ENCODE measurements at places on chromosomes 6 and 20.

GRCh38 chr20:57638895-57639236 is 18.6 kb upstream of the ZBP1 start:
- DNase-seq, result no peak

DNA sequence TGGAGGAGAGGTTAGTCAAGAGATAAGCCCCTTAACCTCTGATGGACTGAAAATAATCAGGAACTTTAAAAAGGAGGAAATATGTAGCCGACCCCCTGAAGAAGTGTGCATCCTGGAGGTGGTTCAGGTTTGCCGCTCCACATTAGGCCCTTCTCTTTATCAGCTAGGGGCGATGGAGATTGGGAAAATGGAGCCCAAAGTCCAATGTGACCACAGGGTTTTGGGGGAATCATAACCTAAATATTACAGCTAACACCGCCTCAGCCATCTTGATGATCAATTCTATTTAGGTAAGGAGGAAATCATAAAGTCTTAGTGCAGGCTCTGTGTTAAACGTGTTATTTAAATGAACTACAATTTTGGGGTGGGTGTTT is 1.2 kb downstream of the OGFRL1 start:
- no peak for DNase-seq

- DNase-seq, result no peak
Measured at GRCh38 chr20:24795436-24795835, 153.6 kb upstream of the CST7 start.

GRCh38 chr6:168082860-168083513 is 4.0 kb upstream of the FRMD1 start:
- DNase-seq, result no peak

- no peak for DNase-seq
Measured at GRCh38 chr6:134806180-134806798, 143.6 kb downstream of the ALDH8A1 start.

GRCh38 chr20:10119336-10119735 is 84.5 kb downstream of the ANKEF1 start:
- no peak for DNase-seq

- DNase-seq, result no peak
Measured at GRCh38 chr6:166687879-166688205, 60.8 kb upstream of the RPS6KA2 start.

GRCh38 chr6:117568831-117569410 is 33.4 kb downstream of the GOPC start:
- DNase-seq, result no peak

DNA sequence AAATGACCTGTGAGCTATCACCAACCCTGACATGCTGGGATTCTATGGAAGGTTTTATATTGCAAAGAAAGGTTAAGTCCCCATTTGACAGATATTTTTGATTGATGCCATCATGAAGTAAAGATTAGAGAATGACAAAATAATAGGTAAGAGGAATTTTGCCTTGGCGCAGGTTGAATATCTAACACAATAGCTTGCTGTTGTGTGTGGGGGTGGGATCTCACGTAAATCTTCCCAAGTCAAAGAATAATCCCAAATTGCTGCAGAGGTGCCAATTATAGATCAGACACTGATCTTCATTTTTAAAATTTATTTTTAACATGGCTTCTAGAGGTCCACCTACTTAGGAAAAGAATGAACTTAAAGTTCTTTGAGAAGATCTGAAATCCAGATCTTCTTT is 135.5 kb downstream of the FIG4 start:
- no peak for DNase-seq

GRCh38 chr6:42973926-42974325 is 5.1 kb downstream of the PEX6 start:
- no peak for DNase-seq
